ENCODE measurements at places on chromosomes 3 and 15. TPM values are rescaled to one million over a fixed set of nuclear protein-coding genes. Genes with fewer than 3 reads are reported as not detected.

The CHRNA7 gene
- total RNA-seq = 0.16 TPM

The TMEM62 gene
- total RNA-seq = 9.8 TPM

The IL17RC gene
- total RNA-seq = 33.9 TPM

The BCL2A1 gene
- not detected for total RNA-seq

The CYP11A1 gene
- not detected for total RNA-seq

The CACNA2D2 gene
- total RNA-seq = not detected

The PRRT3 gene
- total RNA-seq = 1.1 TPM

The PAQR9 gene
- total RNA-seq = not detected

The CLCN2 gene
- 1.8 TPM for total RNA-seq

The ZIC1 gene
- total RNA-seq = 30.7 TPM

The WDR93 gene
- not detected for total RNA-seq

The LMOD3 gene
- total RNA-seq = 71.3 TPM

The OCA2 gene
- not detected for total RNA-seq

The PTH1R gene
- total RNA-seq = 5.7 TPM

The CADPS gene
- total RNA-seq = not detected

The ZMYND10 gene
- 0.47 TPM for total RNA-seq

The SLCO2A1 gene
- not detected for total RNA-seq

The GREM1 gene
- 63.1 TPM for total RNA-seq

The CDHR4 gene
- not detected for total RNA-seq

The NANOGP8 gene
- not detected for total RNA-seq

The AMOTL2 gene
- 116 TPM for total RNA-seq

The EFCC1 gene
- 4.6 TPM for total RNA-seq

The ZCWPW2 gene
- total RNA-seq = 0.64 TPM

The SIDT1 gene
- total RNA-seq = not detected

The KIF15 gene
- 0.47 TPM for total RNA-seq

The RAD51 gene
- total RNA-seq = 0.94 TPM

The GOLGA8G gene
- total RNA-seq = not detected

The GLDN gene
- total RNA-seq = not detected

The CATSPER2 gene
- 0.62 TPM for total RNA-seq

The CASR gene
- total RNA-seq = not detected

The WNT5A gene
- total RNA-seq = 35.5 TPM

The C2CD4B gene
- total RNA-seq = not detected

The TAGLN3 gene
- 0.56 TPM for total RNA-seq

The TGM5 gene
- not detected for total RNA-seq

The TNFAIP8L3 gene
- 30.9 TPM for total RNA-seq

The CIB2 gene
- 2.9 TPM for total RNA-seq

The LAMB2 gene
- 641 TPM for total RNA-seq

The FBXO40 gene
- 0.83 TPM for total RNA-seq

The COL6A5 gene
- not detected for total RNA-seq

The TICRR gene
- 0.05 TPM for total RNA-seq

The CHRM5 gene
- not detected for total RNA-seq

The C3orf20 gene
- not detected for total RNA-seq

The LSAMP gene
- 0.03 TPM for total RNA-seq

The SLC28A1 gene
- not detected for total RNA-seq

The TMA7 gene
- 221 TPM for total RNA-seq

The OR5K3 gene
- not detected for total RNA-seq

The OR5K2 gene
- not detected for total RNA-seq

The ANKUB1 gene
- not detected for total RNA-seq

The IQCF5 gene
- total RNA-seq = not detected

The CAPN3 gene
- 12.3 TPM for total RNA-seq

The CYP1A1 gene
- total RNA-seq = not detected

The GOLGA6L9 gene
- total RNA-seq = 1.6 TPM

The SLC2A2 gene
- not detected for total RNA-seq

The CDC25A gene
- 2.5 TPM for total RNA-seq

The FRMD5 gene
- total RNA-seq = 2.2 TPM
